ENCODE measurements at places on chromosomes 4 and X.

- no peak for DNase-seq
These were observed 178.6 kb downstream of the SLC7A11 start for GRCh38 chr4:138063581-138063980.

DNA sequence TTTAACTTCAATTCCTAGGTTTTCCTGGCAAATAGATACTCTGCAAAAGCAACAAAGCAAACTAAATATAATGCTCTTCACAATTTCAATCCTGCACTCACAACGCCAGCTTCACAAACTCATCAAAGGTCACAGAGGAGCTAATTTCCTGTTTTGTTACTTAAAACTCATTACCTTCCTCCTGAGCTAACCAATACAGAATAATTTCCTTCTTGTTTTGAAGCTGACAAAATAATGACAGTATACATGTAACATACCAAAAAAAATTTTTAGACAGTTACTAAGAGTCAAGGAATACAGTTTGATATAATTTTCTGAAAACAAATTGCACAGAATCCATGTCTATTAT, 17.9 kb downstream of the CNOT6L start:
- no peak for DNase-seq

- no peak for DNase-seq
These were observed 21.3 kb downstream of the FGF2 start for GRCh38 chr4:122847931-122848330.

DNA sequence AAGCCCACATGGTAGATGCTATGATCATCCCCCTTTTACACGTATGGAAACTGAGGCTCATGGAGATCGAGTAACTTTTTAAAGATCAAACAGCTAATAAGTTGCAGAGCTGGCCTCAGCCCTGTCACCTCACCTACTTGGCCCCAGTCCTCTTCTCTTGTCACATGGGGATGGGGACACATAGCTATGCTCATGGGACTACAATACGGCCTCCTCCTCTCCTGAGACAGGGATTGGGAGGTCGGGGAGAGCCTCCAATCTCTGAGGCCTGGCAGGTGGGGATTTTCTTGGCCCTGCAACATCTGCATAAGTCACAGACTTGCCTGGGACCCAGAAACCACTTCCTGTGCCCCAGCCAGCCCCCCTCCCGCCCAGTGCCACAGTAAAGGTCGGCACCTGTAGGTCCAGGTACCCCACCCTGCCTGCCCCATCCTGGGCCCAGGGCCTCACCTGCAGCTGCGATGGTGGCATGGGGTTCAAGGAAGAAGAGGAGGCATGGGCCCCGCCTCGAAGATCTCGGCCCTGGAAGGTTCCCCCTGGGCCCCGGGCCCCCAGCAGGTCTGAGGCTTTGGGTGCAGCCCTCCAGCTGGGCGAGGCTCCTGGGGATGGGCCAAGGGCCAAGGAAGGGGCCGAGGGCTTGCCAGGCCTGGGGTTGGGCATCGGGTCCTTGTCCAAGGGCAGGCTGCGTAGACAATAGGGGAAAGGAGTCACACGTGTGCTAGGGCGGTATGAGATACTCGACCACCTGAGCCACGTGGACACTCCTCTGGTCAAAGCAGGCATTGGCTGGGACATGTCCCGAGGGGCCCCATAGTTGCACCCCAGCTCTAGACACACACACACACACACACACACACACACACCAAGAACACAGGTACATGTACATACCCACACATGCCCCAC, 6.4 kb downstream of the FOXP3 start:
- DNase-seq = no peak

DNA sequence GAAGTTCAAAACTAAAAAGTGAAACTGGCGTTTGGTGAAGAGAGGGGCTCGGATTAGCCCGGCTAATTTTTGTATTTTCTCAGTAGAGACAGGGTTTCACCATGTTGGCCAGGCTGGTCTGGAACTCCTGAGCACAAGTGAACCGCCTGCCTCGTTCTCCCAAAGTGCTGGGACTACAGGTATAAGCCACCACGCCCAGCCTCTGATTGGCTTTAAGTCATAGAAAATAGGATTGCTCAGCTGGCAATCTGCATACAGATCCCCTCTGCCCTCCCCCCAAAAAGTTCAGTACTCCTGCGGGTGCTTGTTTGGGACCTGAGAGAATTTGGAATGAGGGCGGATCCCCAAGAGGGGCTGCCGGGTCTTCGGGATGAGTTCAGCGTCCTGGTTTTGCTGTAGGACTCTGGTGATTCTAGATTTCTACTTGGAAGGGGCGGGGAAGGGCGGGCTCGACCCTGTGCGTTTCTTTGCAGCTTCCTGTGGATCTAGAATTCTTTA, 537 bp upstream of the PRKX start:
- no peak for DNase-seq

DNA sequence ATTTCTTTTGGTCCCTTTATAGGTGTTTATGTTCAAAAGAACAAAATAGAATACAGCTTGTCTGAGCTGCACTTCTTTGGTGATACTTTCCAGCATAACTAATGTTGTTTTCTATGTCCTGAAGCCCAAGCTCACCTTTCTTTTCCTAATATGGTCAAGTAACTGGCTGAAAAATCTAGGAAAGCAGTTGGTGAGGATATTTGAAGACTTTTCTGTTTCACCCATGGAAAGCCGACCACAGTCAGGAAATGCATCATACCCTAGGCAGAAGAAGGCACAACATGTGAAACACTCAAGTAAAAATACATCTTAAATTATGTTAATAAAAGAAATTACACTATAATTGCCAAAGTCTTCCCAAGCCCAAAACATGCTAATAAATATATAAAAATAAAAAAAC, 337.0 kb downstream of the PDGFC start:
- DNase-seq = peak; percentile 48

DNA sequence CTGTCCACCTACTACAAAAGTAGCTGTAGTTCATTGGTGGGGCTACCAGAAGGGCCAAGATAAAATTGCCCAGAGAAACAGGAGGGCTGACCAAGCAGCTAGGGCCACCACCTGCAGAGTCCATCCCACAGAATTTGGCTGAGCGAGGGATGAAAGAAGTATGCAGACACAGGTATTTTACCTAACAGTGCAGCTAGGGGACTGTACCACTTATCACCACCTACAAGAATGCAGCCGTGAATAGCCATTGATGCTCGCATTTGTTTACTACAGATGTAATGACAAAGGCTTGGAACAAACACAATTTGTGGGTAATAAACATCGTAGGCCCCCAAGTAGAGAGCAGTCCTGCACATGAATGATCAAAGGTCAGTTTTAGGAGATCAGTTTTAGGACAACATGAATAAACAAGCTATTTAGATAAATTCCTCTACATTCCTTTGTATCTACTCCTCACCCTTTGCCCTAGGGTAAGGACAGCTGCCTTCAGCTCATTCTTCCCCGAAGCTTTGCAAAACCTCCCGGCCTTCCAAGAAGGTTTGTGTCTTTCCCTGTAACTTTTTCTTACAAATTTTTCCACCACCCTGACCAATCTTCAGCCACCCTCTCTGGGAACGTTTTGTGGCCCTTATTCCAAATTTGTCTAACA, 49.5 kb downstream of the ZNF718 start:
- no peak for DNase-seq

GRCh38 chrX:2664502-2664901, 26.6 kb upstream of the CD99 start:
- DNase-seq = peak; percentile 41

- no peak for DNase-seq
These were observed 238.7 kb downstream of the DHRSX start for GRCh38 chrX:2261831-2262667.

- DNase-seq = peak; percentile 56
These were observed 47.6 kb downstream of the HTT start for GRCh38 chr4:3122081-3122563.

- no peak for DNase-seq
These were observed 14.8 kb upstream of the CXCL5 start for GRCh38 chr4:74013264-74013663.

DNA sequence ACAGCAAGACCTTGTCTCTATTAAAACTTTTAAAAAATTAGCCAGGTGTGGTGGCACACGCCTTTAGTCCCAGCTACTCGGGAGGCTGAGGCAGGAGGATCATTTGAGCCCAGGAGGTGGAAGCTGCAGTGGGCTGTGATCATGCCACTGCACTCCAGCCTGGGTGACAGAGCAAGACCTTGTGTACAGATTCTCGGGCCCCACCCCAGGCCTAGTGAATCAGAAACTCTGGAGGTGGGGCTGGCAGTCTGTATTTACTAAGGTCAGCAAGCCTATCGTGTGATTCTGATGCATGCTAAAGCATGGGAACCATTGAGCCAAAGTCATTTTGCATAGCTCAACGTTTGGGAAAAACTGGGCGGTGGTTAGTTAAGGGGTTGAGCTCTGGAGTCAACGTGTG, 3.5 kb downstream of the S100G start:
- peak; percentile 32 for DNase-seq

DNA sequence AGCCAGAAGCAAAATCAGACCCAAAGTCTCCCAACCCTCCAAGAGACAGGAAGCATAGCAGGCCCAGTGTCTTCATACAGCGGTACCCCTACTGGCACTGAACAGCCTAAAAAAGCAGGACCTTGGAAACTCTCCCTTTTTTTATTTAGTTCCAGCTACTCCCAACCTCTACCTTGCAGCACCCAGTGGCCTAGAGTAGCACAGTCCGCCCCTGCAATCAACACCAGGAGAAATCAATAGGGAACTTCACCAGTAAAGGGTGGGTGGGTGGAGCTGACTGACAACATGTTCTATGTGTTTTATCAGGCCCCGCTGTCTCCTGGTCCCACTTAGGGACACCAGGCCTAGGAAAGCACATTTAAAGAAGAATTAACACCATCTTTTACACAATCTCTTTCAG, 378.5 kb upstream of the CT83 start:
- DNase-seq = no peak

GRCh38 chrX:132388371-132388770, 100.5 kb downstream of the MBNL3 start:
- no peak for DNase-seq

- no peak for DNase-seq
These were observed 23.0 kb downstream of the GAB1 start for GRCh38 chr4:143359644-143360193.

DNA sequence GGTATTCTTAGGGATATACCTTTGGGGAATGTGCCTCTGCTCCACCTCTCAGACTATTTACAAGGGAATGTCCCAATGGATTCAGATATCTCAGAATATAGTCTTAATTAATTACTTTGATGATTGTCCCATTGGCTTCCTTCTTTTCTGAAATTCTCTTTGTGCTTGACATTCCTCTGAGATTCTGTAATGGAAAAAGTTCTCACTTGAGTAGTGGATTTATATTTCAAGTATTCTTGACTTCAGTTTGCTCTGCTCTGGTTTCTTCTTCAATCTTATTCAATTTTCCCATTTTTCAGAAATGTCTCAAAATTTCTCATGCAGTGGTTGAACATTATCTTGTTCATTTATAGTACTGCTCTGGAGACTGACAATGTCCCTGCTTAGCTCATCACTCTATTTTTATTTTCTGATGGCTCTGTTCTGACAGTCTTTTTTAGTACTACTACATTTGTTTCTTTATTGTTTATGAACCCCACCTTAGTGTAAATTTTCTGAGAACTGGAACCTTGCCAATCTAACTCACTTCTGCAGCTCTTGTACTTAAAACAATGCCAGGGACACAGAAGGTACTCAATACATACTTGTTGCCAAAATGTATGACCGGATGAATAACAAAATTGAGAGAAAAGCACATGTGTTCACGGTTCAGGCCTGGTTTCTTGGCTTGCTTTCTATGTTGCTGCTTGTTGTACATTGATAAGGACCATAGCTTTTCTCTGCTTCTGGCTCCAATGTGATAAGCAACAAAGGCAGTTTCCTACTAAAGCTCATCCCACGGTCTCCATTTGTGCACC, 471.7 kb downstream of the GASK1B start:
- no peak for DNase-seq

DNA sequence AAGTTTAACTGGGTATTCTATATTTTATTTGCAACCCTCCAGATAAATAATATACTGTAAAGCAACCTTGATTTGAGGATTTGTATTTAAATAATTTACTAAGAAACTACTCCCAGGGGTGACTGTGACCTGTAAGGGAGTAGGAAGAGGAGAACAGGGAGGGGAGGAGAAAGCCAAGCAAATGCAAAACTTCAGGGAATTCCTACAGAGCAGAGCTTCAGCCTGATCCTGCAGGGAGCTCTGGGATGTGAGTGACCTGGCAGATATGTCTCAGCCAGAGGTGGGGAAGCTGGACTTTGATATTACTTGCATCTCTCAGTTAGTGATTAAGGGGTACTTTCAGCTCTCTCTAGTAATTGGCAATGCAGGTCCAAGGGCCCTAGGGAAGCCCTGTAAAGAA, 302.0 kb downstream of the FRMPD4 start:
- no peak for DNase-seq

DNA sequence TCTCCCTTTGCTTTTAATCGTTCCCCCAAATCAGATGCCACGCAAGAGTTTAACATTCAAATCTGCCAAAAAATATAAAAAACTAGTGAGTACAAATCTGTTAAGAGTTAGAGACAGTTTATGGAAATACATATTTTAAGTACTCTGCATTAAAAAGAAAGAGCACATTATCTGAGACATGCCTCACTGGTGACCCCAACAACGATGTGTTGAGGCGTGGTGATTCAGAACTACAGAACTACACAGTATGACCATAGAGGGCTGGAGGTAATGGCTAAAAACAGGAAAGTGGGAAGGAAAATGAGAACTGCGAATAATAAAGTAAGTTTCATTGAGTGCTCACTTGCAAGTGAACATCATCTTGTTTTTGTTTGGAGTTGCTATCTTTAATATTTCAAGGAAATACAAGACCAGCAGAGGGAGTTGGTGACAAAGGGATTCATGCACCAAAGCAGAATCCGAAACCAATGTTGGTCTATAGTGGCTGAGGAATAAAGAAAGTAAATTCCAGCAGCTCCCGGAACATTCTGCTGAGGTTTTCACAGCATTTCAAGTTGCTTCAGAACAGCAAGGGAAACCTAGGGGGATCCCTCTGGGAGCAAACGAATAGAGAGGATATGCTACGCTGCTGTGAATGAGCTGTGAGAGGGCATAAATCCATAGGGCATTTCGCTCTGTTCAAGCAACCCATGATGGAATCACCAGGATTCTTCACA, 92.2 kb downstream of the DCHS2 start:
- peak; percentile 41 for DNase-seq

DNA sequence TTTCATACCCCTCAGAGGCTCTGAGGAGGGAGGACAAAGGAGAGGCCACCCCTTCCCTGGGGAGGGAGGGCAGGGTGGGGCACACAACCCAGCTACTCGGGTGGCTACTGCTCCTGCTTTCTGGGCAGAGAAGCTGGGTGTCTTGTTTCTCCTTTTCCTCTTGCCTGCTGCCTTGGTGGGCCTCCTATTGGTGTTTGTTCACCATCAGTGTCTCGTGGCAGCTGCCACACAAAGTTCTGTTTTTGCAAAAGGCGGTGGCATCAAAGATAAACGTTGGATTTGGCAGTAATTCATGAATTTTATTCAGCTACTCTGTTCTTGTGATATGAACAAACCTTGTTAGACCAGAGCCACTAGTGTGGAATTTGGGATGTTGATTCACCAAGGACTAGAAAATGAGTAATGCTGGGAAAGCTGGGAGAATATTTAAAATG, 153.0 kb upstream of the SCML1 start:
- peak; percentile 80 for DNase-seq

DNA sequence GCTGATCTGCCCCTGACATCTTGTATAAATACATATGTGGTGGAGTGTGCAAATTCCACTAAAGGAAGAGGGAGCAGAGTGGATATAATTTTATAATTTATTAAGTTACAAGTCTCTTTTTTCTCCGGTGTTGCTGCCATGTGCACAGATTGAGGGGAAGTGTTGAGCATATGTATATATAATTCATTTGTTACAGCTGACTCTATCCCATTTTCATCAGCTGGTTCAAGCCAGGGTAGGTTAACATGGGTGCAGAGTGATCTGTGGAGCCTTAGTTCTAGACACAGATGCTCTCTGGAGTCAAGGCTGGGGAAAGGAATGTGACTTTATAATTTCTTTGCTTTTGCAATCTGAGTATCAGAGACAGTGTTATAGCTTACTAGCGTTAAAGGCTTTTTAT, 103.5 kb downstream of the WWC2 start:
- no peak for DNase-seq

All from fibroblast of skin of right biceps (primary cell).